CD4-positive, alpha-beta T cell treated with Interferon alpha-2 for 1 hour (primary cell): ENCODE measurements at places on chromosomes 4 and X.

GRCh38 chrX:67546496-67547423 lies 2.9 kb downstream of the AR start:
- DNase-seq = no peak

GRCh38 chr4:3256230-3257102 lies 7.5 kb downstream of the MSANTD1 start:
- no peak for DNase-seq

DNA sequence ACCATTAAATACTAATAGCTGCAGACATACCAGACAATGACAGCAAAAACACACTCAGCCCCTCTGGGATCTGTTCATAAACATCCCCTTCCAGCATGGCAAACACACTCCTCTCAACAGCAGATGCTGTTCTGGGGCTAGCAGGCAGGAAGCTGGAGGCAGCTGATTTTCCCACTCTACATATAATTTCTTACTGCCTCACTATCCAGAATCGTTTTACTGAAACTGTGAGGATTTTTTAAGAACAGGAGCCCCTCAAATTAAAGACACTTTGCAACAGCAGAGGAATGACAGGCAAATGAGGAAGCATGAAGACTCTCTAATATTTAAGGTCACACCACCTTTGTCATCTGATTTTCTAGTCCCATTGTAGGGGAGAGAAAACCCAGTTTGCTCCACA lies 2.2 kb downstream of the MAPK10 start:
- DNase-seq = no peak

GRCh38 chr4:70996018-70996360 lies 2.5 kb downstream of the DCK start:
- no peak for DNase-seq

- no peak for DNase-seq
Measured at GRCh38 chrX:6685489-6685888, 150.6 kb upstream of the VCX3A start.

- DNase-seq = no peak
Measured at GRCh38 chrX:45592101-45592500, 391.4 kb upstream of the DIPK2B start.
